Hair follicular keratinocyte (primary cell): ENCODE measurements at places on chromosomes 11 and 22. TPM values are rescaled to one million over a fixed set of nuclear protein-coding genes. Genes with fewer than 3 reads are reported as not detected.

Gene FUT4
- 2.4 and 3.2 TPM in 2 replicates for total RNA-seq

Gene THOC5
- total RNA-seq: 26.9 and 34.8 TPM in 2 replicates

Gene C11orf86
- total RNA-seq: not detected in 2 replicates

Gene SYT9
- total RNA-seq: not detected in 2 replicates

Gene ZBTB16
- total RNA-seq: 0.08 and 0.55 TPM in 2 replicates

Gene MYEOV
- not detected in 2 replicates for total RNA-seq

Gene DNAJB7
- not detected in 2 replicates for total RNA-seq

Gene KRTAP5-9
- not detected in 2 replicates for total RNA-seq

Gene APOBEC3H
- 0.11 TPM in 1 of 2 replicates, not detected in the other for total RNA-seq

Gene RAB3IL1
- total RNA-seq: 0.53 and 0.78 TPM in 2 replicates

Gene PLCB3
- 55.4 and 71.7 TPM in 2 replicates for total RNA-seq

Gene TENM4
- 9.4 and 15.3 TPM in 2 replicates for total RNA-seq

Gene CALCA
- total RNA-seq: not detected in 2 replicates

Gene ZW10
- total RNA-seq: 11.7 and 20.1 TPM in 2 replicates
